ENCODE measurements at places on chromosomes 3 and 15.

DNA sequence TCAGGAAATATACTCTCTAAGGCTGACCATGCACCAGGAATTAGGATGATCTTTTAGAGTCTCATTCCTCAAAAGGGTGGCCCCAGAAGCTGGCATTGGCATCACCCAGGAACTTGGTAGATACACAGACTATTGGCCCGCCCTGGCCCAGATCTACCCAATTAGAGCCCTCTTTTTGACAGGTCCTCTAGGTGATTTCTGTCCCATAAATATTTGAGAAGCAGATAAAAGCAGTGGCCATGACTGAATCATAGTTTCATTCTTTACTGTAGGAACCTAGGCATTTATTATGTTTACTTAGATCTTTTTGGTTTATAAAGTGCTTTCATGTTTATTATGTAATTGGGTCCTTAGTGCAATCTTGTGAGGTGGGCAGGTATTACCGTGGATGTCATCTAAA lies 7.6 kb downstream of the TLNRD1 start:
- no peak for DNase-seq

DNA sequence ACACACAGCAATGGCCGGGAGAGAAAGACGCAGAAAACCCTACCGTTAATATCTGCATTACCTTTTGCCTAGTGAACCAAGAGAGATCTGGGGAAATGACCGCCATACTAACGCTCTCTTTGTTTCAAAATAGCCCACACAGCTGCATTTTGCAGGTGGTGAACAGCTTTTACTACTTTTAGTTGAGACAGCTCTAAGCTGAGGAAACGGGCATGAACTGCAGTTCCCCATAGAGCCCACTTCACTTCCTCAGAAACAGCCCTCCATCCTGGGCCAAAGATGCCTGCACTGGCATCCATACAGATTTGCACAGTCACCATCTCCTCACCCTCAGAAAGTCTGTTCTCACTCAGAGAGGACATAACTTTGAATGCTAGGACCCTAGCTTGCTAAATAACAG lies 45.0 kb downstream of the ZNF860 start:
- DNase-seq, result no peak

DNA sequence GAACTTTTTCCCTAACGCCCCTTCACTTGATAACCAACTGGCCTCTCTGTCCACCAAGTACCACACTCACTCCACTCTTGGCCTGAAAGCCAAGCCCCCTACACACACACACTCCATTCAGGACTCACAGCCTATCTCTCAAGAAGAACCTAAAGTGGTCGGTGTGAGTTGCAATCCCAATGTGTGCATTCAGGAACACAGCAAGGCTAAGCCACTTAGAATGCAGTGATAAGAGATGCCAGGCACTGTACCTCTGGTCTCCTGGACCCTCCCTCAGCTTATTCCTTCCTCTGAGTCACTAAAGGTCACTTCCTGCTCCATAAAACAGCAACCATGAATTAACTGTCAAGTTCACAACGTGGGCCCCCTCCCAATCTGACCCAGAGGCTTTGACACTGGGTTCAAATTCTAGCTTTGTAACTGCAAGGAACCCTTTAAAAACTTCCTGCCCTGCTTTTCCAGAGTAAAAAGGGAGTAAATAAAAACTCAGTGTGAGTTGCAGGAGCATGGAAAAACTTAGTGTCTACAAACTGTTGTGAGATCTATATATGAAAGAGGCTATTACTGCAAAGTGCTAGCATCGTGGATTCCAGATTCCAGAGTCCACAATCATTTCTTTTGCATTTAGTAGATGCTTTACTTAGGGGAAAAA lies 17.6 kb upstream of the KCNMB3 start:
- no peak for DNase-seq

GRCh38 chr3:4511491-4512262 lies 18.5 kb downstream of the ITPR1 start:
- DNase-seq, result no peak

- DNase-seq, result no peak
Measured at GRCh38 chr15:92574566-92574965, 81.0 kb downstream of the FAM174B start.

DNA sequence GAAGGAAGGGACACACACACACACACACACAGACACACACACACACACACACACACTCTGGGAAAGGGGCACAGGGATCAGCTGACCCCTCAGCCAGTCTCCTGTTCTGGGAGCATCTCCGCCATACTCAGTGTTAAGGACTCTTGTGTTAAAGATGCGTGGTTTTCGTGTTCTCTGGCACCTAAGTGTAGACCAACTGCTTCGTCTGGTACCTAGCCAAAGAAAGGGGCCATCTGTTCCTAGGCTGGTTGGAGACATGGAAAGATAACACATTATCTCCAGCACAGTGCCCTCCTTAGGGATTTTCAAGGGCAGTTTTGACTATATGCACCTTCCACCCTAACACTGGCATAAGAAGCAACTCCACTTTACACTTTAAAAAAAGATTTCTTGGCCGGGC lies 65.1 kb downstream of the EPHB1 start:
- no peak for DNase-seq

DNA sequence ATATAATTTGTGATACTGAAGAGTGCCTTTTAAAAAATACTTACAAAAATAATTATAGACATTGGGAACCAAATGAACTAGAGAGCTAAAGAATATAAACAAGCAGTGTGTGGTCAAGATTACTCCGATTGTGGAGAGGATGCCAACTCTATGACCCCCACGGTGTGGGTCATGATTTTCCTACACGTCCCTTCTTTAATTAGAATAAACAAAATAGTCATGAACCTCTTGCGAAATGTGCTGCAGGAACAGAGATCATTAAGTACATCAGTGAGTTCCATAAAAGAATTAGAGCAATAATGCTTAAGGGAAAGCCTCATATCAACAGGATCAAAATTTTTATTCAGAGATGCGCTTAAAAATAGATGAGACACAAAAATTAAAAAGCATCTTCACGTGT lies 476.6 kb upstream of the ROBO1 start:
- no peak for DNase-seq

GRCh38 chr15:71198846-71199245 lies 83.6 kb downstream of the THSD4 start:
- DNase-seq, result no peak

DNA sequence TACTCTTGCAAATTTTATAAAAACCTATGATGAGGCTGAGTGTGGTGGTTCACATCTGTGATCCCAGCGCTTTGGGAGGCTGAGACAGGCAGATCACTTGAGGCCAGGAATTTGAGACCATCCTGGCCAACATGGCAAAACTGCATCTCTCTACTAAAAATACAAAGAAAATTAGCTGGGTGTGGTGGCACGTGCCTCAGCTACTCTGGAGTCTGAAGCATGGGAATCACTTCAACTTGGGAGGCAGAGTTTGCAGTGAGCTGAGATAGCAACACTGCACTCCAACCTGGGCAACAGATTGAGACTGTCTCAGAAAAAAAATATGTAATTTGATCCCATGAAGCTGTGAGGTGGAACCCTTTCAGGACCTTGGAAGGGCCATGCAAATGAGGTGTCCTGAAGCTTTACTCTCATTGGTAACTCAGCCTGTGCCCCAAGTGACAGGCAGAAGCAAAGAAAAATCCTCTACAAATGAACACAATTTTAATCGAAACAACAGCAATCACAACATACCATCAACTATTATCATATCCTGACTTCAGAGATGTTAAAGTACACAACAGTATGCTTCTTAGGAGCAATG lies 84.6 kb upstream of the CDV3 start:
- no peak for DNase-seq

GRCh38 chr3:29618395-29619282 lies 337.8 kb downstream of the RBMS3 start:
- no peak for DNase-seq

GRCh38 chr3:129305592-129306091 lies 27.0 kb downstream of the HMCES start:
- peak; percentile 31 for DNase-seq

GRCh38 chr3:134869153-134869726 lies 74.2 kb downstream of the EPHB1 start:
- no peak for DNase-seq

- no peak for DNase-seq
Measured at GRCh38 chr3:79551997-79552396, 215.8 kb downstream of the ROBO1 start.

DNA sequence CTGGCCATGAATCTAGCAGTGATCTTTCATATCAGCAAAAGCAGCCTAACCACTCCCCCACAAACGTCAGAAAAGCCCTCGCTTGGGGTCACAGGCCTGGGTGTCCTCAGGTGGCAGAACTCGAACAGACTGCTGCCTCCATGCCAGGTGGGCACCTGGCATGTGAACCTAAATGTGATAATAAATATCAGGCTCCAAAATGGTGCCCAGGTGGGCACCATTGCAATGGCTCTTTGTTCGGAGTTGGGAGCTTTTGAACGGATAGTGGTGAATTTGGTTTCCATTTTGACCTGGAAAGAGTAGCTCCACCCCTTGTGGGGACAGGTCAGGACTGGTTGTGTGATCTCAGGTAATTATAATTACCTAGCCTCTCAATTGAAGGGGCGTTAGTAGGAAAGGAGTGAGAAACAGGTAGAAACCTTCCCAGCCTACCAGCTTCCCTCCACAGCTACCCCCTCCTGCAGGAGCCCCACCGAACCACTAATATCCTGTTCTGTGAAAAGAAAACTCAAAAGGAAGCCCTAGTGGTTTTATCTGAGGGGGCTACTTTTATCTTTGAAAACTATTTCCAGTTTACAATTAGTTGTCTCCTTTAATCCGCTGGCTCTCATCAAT lies 18.1 kb downstream of the MYO1E start:
- no peak for DNase-seq

DNA sequence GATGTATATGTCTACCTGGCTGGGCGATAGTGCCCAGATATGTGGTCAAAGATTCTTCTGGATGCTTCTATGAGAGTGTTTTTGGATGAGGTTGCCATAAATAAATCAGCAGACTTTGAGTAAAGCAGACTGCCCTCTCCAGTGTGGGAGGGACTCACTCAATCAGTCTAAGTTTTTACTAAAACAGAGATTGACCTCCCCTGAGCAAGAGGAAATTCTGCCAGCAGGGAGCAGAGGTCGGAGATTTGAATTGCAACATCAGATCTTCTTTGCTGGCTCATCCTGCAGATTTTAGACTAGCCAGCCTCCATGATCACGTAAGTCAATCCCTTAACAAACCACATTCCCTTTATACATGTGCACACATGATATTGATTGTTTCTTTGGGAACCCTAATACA lies 300.9 kb downstream of the MCTP2 start:
- no peak for DNase-seq

DNA sequence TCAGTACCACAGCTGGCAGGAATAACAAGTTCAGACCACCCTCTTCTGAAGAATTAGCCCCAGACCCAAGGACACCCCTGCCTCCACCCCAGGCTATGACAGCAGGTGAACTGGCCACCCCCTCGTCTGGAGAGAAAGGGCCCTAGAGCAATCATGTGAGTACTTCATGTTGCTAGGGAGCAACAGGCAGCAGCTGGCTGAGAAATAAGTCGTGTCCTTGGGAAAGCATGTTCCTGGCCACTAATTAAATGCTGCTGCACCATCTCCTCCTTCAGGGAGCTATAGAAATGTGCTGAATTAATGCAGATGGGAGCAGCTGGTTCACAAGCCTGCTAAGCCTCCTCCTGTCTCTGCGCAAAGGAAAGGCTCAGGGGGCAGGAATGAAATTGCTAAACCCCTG lies 31.5 kb downstream of the MRPS11 start:
- no peak for DNase-seq

DNA sequence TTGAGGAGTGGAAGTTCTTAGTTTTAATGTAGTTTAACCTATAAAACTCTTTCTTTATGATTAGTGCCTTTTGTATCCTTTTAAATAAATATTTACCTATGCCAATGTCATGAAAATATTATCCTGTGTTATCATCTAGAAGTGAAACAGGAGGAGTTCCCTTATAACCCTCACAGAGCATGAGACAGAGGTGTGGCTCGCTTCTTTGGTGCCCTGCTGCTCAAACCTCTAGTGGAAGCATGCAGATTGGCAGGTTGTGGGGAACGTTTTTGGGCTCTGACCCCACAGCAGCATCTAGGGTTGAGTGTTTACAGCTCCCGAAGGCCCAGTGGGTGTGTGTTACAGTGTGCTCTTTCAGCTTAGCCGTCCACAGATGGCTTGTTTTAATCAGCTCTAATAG lies 459.4 kb upstream of the AZI2 start:
- no peak for DNase-seq

DNA sequence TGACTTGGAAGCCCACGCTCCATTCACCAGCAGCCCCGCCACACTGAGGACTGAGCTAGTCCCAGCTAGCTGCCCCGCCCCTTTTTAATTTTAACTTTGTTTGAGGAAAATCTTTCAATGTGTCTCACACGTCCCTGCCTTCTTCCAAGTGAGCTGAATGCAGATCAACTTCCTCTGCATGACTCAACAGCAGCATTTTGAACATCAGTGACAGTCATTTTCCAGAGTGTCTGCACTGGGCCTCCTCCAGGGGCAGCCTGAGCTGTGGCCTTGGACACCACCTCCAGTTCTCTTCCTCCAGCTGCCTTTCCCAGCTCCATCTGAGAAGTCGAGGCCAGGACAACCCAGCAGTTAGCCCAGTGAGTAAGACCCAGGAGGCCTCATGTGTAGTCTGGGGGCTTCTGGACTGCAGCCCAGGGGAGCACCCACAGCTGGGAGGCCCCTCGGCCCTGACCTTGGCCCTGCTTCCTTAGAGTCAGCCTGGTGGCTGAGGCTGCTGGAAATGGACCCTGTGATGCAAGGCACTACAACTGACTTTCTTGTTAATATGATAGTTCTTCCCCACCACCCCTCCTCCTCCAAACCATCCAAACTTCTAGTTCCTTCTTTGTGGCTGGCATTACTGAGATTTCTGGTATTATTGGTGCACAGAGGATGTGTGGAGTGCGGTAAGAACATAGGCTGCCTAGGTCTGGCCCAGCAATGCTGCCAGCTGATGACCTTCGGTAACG lies 21.4 kb upstream of the ESYT3 start:
- no peak for DNase-seq

DNA sequence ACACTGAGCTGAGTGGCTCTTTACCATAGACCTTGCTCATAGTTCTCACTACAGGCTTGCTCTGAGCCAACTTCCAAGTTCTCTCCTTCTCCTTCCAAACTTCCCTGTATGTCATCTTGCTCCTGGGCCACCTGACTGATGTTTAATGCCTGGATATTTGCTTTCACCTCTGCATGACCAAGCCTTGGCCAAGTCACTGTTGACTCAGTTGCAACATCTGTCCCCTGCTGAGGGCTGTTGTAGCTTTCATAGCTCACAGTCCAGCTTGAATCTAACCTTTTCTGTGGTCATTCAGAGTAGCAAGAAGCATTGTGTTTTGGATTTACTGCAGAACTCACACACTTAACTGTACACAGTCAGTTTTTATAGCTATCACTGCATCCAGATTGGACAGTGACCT lies 171.8 kb upstream of the ROPN1 start:
- no peak for DNase-seq
